ENCODE measurements at places on chromosomes 4 and X.
A peak's percentile ranks its signal among the peaks of the same experiment; 100 is the strongest.

DNA sequence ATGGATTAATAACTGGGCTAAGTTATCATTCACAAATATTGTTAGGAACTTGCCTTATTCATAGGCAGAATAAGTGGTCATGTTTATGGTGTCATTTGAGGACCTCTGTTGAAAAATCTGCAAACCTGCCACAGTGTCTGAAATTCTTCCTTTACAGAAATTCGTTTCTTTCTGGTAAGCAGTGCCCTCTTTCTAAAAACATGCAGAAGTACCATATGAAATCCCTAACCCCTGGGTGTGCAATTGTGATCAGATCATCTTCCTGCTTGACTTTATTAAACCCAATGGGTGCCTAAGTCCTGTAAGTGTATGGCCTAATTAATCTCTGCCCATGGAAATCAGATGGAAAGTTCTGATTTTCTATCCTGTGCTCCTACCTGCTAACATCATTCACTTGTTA is 4.4 kb upstream of the HTATSF1 start:
- DNase-seq = no peak

- no peak for DNase-seq
These were observed 128.5 kb downstream of the ATG4A start for GRCh38 chrX:108219949-108220601.

- DNase-seq = no peak
These were observed 554.0 kb downstream of the ARAP2 start for GRCh38 chr4:35690271-35690670.

GRCh38 chrX:103614999-103615398 is 7.2 kb downstream of the TCEAL3 start:
- no peak for DNase-seq

- DNase-seq = no peak
These were observed 176.0 kb downstream of the MGST2 start for GRCh38 chr4:139841464-139842195.

DNA sequence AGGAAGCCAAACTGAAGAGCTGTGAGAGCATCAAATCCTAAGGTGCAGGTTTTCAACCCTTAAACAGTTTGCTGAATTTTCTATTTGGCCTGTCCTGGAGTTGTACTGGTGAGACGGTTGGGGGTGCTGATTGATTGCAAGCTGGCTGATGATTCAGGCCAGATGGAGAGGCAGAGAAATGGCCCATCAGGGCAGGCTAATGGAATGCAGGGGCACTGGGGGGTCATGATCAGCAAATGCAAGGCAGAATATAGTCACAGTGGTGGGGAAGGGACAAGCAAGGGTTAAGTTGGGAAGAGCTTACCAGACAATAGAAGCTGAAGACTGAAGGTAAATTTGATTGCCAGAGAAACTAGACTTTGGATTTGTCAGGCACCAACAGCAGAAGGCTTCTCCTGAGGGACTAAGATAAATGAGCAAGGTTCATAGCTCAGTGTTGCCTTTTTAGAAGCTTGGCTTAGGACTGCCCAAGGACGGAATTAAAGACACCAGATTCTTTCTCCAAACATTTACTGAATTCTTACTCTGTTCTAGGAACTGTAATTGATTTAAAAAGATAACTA is 4.3 kb upstream of the AADAT start:
- no peak for DNase-seq

DNA sequence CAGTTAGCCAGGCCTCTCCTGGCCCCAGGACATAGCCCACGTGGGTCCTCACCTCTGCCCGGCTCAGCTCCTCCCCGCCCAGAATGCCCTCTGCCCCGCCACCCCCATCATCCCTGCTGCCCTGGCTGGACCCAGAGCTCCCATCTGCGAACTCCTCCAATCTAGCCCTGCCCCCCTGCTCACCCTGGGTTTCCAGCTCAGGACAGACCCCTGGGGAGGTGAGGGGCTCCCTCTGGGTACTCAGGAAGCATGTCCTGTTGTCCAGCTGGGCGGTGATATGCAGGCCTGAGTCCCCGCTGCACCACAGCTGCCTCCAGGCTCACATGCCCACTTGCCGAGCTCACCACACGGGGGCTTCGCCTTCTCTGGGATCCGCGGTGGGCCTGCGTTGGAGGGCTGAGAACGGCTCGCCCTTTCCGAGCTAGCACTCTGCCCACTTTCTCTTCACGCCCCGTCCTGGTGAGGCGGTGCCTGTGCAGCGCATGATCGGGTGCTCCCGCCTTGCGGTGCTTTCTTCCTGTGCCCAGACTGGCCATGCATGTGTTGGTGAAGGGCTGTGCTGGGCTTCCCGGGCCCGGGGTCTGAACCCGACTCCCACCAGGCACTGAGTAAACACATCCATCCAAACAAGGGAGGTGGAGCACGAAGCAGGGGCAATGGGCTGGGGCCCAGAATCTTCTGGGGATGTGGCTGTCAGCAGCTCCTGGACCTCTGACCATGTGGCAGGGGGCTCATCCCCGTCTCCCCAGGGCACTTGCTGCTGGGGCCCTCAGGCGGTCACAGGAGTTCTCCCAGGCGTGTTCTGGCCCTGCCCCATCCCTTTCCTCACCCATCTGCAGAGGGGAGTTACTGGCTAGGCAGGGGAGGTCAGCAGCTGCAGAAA is 74.3 kb downstream of the RGS12 start:
- no peak for DNase-seq

- DNase-seq = no peak
These were observed 20.1 kb downstream of the C4orf36 start for GRCh38 chr4:86872135-86872534.

DNA sequence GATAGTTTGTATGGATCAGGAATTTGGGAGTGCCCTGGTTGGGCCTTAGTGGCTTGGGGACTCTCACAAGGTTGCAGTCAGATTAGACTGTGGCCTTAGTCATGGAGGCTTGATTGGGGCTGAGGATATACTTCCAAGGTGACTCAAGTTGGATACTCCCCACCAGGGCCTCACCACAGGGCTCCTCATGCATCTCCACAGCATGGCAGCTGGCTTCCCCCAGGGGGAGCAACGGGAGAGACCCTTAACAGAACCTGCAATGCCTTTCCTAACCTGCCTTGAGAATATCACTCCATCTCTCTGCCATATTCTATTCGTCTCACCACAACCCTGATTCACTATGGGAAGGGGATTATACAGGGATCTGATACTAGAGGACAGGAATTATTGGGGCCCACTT is 161.9 kb downstream of the RELL1 start:
- DNase-seq = no peak

- no peak for DNase-seq
These were observed 13.5 kb upstream of the GBA3 start for GRCh38 chr4:22678940-22679854.

GRCh38 chr4:169153481-169154087 is 117.2 kb downstream of the SH3RF1 start:
- no peak for DNase-seq

GRCh38 chr4:24680746-24681448 is 96.5 kb upstream of the DHX15 start:
- DNase-seq = no peak

DNA sequence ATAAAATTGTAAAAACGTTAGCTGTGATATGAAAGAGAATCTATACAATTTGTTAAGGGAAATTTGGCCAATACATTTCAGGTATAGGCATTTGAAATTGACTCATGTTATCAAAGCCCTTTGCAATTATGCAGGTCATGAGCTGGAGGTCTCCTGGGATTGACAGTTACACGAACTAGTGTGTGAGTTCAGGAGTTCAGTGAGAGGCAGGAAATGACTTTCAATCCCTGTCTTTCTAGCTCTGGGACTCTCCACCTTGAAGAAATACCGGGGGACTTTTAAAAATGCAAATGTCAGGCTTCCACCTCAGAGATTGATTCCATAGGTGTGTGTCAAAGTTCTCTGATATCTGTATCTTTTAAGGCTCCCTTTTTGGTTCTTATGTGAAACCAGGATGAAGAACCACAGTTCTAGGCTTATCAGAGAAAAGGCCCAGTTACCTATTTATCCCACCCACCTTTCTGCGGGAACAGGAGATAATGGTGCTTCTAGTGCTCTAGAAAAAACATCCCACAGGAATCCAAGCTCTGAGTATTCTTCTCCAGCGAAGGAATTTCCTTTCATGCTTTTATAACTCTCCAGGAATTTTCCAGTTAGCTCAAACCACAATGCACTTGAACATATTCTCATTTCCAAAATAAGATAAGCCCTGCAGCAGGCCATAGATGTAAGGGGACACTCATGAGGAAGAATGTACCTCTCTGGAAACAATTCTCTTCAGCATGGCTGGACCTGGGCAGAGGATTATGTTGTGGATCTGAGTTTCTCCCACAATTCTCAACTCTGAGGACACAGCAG is 501.0 kb downstream of the IDS start:
- DNase-seq = no peak

GRCh38 chr4:1192091-1192492 is 19.7 kb upstream of the SPON2 start:
- DNase-seq = no peak

DNA sequence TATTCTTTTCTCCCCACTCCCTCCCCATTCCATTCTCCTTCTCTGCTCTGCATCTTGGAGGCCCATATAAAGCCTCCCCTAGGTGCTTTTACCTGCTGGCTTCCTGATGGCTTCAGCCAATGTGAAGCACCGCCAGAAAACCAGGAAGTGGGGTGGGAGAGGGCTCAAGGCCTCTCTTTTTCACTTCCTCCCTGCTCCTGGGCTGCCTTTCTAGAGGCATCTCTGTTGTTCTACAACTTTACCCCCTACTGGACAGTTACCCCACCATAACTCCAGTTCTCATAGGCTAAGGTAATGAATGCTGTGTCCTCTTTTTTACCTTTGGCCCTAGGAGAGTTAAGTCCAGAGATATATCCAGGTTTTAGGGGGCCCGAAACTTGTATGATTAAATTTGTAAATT is 62.4 kb upstream of the PPARGC1A start:
- DNase-seq = no peak

DNA sequence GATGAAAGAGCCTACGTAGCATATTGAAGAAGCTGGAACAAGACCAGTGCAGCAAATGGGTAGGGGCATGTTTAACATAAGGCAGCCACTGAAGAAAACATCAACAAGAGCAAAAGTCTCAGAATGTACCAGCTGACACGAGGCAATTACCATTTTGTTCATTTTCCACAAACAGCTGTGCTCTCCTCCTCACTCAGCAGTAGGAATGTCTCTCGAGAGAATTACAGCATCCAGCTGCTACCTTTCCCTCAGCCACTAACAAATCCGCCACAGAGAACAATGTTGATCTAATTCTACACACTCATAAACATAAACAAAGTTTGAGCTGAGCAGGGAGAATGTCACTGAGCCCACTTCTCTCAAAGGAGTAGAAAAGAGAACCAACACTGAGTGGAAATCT is 68.0 kb downstream of the OPHN1 start:
- DNase-seq = no peak

- DNase-seq = no peak
These were observed 38.7 kb upstream of the PDK3 start for GRCh38 chrX:24426340-24426913.

DNA sequence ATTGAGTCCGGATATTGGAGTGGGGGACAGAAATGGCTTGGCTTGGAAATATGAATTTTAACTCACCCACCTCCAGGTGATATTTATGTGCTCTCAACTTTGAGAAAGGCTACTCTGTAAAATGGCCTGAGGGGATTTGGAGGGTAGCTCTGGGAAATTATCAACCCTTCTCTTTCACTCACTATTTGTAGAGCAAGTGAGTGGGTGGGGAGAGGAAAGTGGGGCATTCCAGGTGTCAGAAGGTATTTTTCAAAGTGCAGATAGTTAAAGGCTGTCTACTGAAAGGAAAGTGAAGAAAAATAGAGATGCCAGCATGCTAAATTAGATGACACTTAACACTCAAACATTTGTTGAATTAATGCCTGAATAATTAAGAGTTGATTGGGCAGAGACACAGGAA is 44.1 kb downstream of the TMEM164 start:
- DNase-seq = no peak

GRCh38 chr4:124092101-124092500 is 620.4 kb downstream of the ANKRD50 start:
- DNase-seq = no peak

DNA sequence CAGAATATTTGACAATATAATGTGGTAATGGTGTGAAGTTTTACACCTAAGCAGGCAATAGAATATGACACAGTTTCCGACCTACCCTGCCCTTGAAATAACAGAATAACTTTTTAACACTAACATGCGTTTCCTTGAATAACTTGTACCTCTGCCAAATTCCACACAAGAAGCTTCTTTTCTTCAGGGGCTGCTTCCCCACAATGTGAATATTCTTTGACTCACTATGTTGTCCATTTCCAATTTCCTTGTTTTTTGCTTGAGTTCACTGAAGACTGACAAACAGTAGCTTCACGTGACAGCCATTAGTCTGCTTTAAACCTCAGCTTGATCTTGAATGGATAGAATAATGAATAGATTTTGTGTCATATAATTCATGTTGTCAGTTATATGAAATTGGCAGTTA is 14.3 kb downstream of the SHROOM3 start:
- no peak for DNase-seq

DNA sequence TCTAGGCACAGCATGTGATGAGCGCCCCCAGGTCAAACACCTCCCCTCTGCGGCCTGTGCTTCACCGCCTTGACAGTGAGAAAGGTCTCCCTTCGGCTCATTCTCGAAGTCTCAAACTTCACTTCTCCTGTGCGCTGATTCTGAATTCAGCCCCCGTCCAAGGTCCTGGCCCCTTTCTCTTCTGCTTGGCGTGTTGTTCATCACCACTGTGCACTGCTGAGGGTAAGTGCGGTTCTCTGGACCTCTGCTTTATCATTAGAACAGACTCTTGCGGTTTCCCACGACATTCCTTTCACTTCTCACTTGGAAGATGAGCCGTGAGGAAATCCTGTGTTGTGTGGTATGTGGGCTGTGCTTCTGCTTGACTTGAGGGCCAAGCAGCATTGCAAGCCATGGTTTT is 11.9 kb downstream of the HTT-AS start:
- DNase-seq = no peak

- no peak for DNase-seq
These were observed 178.7 kb upstream of the RBPJ start for GRCh38 chr4:26141911-26142638.

GRCh38 chr4:27881705-27882104 is 1021.1 kb downstream of the STIM2 start:
- DNase-seq = no peak

- DNase-seq = no peak
These were observed 18.8 kb upstream of the TMEM131L start for GRCh38 chr4:153447175-153447905.

- no peak for DNase-seq
These were observed 6.8 kb upstream of the MOB1B start for GRCh38 chr4:70895405-70895804.

DNA sequence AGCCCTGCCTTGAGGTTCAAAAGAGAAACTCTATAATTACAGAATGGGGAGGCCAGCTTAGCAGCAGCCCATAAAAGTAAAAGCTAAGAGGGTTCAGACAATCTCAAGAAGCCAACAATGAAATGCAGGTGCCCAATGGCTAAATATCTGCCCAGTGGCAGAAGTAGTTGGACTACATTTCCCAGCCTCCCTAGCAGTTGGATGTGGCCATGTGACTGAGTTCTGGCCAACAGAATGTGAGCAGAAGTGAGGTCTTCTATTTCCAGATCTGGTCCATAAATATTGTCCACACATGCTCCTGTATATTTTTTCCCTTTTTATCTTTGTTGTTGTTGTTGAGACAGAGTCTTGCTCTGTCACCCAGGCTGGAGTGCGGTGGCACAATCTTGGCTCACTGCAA is 127.9 kb upstream of the NHS start:
- no peak for DNase-seq

- peak; percentile 9 for DNase-seq
These were observed 26.0 kb downstream of the KIT start for GRCh38 chr4:54683616-54684346.

GRCh38 chrX:151789179-151789800 is 54.7 kb downstream of the CNGA2 start:
- DNase-seq = no peak

All from activated T-helper 9 cell treated with anti-CD3 and anti-CD28 coated beads, Interleukin-2, amount 50 U/mL, for 16 hours (primary cell).